Stimulated activated CD8-positive, alpha-beta memory T cell treated with anti-CD3 and anti-CD28 coated beads, Interleukin-15, amount 100 ng/mL, for 48 hours (primary cell): ENCODE measurements at places on chromosomes 16 and 17.

- no peak for DNase-seq
Measured at GRCh38 chr16:14609716-14610115, 20.3 kb downstream of the PARN start.

DNA sequence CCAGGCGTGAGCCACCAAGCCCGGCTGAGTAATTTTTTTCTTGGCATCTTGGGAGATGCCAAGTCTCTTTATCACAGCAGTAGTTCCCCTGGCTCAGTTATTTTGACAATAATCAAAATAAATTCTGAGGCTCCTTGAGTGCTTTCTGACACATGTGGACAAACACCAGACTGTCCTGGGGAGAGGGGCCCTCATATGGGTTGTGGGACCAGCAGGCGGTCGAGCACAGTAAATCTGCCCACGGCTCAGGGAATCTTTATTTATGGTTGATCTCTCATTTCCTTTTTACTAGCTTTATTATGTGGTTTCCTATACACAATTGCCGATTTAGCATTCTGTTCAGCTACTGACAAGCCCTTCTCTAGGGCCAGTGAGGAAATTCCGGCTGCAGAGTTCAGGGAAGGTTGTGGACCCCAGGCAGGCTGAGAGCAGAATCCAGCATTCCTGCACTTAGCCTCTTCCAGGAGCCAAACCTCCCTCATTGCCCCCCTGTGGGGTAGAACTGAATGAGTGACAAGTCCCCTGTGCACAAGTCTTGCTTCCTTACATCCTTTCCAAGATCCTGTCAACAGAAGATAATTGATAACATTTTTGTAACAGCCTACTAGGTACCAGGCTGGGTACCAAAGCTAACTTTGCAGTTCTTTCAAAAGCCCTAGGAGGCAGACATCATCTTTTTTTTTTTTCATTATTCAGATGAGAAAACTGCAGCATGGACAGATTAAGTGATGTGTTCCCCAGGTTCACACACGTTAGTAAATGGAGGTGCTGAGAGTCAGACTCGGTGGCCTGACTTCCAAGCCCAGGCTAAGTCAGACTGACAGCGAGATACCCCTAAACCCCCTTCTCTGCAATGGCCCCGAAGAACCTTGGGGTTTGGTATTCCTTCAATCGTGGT lies 40.2 kb downstream of the HS3ST3B1 start:
- no peak for DNase-seq

DNA sequence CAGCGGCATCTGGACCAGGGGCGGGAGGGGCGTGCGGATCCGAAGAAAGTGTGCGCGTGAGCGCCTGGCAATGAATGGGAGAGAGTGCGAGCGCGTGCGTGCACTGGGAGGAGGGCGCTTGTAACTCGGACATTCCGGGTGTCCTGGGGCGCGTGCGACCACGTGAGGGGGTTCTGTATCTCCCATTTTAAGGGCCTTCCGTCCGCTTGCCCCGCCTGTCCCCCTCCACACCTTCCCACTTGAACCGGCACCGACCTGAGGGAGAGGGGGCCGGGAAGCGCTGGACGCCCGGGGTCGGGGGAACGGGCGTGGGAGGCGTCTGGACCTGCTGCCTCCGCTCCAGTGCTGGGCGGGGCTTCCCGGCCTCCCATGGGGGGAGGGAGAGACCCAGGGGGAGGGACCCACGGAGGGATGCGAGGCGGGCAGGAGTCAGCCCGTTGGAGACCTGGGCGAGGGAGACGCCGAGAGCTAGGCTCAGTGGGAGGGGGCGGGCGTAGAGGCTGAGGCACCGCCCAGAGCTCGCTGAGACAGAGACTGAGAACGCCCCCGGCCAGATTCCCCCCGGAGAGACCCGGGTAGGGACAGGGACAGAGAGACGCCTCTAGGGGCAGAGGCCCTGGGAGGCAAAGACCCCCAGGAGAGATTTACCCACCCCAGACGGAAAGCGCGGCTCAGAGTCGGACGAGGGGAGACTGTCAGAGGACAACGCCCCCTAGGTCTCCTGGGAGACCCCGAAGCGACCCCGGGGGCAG lies at the start of gene KREMEN2:
Gene KREMEN2 (plus strand): TSS at position 553 of the 752 bp plus-strand sequence. CDS start 246 bp downstream, outside the sequence.
- DNase-seq = no peak

DNA sequence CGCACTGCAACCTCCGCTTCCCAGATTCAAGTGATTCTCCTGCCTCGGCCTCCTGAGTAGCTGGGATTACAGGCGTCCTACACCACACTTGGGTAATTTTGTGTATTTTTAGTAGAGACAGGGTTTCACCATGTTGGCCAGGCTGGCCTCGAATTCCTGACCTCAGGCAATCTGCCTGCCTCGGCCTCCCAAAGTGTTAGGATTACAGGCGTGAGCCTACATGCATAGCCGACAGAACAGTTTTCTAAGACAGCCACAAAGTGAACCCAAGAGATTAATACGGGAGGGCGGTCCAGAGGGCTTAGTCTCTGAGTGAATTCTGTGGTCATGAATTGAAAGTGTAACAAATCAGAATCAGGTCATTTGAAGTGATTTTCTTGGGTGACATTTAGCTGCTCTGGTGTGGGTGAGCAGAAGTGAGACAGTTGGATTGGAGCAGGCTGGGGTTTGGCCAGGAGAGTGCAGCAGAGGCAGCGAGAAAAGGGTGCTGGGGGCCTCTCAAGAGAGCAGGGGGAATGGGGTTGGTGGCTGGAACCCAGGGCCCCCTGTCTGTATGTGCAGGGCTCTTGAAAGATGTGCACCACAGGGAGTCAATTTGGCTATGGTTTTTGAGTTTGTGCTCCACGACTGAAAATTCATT lies 231.4 kb upstream of the WSCD1 start:
- no peak for DNase-seq

- no peak for DNase-seq
Measured at GRCh38 chr16:56311208-56312027, 113.9 kb downstream of the AMFR start.

DNA sequence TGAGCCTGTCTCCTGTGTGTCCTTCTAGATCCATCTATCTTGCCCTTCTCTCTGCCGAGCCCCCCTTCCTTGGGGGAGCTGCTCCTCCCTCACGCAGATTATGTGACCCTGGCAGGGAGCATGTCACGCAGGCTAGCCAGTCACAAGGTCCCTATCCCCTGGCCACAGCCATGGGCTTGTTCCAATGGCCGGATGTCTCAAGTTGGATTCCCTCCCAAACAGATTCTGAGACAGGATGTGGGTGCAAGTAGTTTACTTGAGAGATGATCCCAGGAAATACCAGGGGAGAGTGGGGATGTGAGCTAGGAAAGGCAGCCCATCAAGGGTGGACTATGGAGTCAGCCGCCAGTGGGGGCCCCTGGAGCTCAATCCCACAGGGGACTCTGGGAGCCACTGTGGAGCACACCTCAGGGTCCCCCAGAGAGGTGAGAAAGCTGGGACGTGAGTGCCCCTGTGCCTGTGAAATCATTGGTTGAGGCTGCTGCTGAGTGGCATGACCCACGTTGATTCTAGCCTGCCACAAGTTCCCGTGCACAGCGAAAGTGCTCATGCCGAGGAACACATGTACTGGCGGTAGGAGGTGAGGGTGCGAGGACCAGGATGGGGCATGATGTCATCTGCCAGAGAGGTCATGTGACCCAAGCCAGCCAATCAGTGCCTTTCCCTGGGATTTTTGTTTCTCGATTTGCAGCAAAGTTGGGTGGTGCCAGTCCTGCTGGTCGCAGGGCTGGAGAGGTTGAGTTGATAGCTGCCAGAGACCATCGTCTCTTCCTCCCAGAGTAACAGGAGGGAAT lies 6.4 kb upstream of the CRISPLD2 start:
- no peak for DNase-seq
